ENCODE measurements at places on chromosomes 11 and 22.

- DNase-seq: no peak
These were observed 3.1 kb downstream of the PITPNB start for GRCh38 chr22:27915986-27916385.

DNA sequence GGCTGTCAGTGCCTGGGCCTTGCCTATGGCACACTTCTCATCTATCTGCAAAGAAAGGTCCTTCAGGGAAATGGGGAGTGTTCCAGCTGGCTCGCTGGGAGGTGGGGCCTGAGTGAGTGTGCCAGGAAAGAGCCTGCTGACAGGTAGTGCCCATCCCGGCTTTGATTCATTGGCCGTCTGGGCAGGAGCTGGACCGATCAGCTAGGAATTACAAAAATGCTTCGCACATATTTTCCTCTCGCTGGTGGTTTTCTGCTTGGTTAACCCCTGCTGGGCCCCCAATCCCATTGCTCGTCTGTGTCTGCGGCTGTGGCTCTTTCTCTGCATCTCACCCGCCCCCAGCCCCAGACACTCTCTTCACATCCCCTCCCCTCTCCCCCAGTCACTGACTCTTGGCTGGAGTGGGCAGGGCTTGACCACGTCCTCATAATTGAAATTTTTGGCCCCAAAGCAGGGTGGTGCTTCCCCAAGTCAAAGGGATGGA lies 10.8 kb downstream of the LIF start:
- DNase-seq: peak; percentile 97

GRCh38 chr22:26970809-26971394 lies 313.5 kb downstream of the MIAT start:
- no peak for DNase-seq

DNA sequence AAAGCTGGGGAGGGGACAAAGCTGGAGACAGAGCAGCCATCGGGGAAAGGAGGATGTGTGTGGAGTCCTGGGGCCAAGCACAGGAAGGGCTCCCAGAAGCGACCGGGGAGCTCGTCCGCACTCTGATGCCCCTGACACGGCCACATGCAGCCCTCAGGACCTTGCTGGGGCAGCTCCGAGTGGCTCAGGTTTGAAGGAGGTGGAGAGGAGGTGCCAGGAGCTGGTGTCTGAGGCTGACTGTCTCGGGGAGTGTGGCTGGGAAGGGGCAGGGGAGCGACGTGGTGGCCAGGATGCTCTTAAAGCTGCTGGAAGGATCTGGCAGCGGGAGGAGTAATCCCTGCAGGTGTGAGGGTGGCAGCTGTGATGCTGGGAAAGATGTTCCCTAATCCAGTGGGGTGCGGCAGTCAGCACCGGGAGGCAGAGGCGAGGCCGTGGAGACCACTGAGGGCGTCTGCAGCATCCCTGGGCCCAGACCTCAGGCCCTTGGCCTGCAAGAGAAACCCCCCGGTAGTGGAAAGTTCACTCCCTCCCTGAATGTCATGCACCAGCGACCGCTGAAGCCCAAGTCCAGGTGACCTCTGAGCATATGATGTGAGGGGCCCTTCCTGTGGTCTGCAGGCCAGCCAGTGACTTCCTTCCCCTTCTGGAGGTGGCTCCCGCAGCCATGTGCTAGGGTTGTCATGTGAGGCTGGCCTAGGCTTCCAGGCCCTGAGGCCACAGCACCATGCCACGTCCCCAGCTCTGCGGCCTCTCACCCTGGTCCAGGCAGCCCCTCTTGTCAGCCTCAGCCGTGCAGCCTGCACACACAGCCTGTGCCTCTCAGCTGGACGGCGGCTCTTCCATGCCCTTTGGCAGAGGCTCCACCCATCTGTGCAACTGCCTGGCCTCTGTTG lies 17.2 kb upstream of the CTSD start:
- no peak for DNase-seq

GRCh38 chr11:19511413-19512183 lies 201.0 kb upstream of the NAV2 start:
- DNase-seq: no peak

GRCh38 chr22:39777716-39778454 lies 115.7 kb downstream of the ENTHD1 start:
- DNase-seq: no peak

GRCh38 chr11:123188508-123189165 lies 6.4 kb downstream of the CLMP start:
- peak; percentile 46 for DNase-seq

GRCh38 chr11:127651888-127652221 lies 651.3 kb upstream of the KIRREL3 start:
- DNase-seq: peak; percentile 6

DNA sequence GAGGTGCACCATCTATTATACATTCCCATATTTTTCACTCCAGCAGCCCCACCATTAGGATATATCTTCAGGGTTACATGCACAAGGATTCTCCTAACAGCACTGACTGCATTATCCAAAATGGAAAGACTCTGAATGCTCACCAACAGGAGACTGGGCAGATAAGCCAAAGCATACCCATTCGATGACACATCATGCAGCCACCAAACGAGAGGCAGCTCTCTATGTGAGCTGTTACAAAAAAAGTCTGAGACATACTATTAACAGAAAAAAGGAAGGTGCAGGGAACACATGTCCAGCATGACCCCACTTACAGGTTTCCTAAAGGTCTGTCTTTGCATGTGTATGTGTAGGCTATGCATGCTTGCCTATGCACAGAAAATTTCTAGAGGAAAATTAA lies 12.4 kb upstream of the SERPIND1 start:
- DNase-seq: no peak

DNA sequence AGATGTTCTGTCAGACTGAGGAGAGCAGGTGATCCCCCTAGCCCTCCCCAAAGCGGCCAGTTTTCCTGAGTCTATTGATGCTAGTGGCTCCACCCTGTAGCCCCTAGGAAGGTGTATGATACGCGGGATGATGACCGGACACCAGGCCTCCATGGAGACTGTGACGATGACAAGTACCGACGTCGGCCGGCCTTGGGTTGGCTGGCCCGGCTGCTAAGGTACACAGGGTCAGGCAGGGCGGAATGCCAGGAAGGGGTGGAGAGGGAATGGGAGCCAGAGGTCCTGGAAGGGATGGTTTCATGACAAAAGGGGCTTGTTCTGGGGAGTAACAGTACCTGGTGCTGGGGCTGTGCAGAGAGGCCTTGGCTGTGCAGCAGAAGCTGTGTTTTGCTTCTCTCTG lies 3.2 kb downstream of the ZFPL1 start:
- DNase-seq: no peak

DNA sequence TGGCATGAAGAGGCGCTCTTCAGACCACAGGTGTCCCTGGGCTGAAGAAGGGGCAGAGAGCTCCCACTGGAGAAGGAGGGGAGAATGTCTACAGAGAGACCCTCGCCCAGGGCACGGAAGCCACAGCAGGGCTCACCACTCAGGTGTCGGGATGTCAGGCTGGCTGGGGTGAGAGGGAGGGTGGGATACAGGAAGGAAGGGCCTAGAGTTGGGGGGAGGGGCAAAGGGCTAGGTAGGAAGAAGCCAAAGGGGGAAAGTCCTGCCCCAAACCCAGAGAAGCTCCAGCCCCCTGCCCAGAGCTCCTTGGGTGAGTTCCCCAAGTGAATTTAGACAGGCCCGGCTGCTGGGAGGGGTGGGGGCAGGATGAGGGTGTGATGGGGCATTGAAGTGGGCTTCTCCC lies 232.0 kb downstream of the CEP164 start:
- no peak for DNase-seq

GRCh38 chr22:30038219-30038618 lies 42.0 kb upstream of the HORMAD2 start:
- DNase-seq: peak; percentile 30

DNA sequence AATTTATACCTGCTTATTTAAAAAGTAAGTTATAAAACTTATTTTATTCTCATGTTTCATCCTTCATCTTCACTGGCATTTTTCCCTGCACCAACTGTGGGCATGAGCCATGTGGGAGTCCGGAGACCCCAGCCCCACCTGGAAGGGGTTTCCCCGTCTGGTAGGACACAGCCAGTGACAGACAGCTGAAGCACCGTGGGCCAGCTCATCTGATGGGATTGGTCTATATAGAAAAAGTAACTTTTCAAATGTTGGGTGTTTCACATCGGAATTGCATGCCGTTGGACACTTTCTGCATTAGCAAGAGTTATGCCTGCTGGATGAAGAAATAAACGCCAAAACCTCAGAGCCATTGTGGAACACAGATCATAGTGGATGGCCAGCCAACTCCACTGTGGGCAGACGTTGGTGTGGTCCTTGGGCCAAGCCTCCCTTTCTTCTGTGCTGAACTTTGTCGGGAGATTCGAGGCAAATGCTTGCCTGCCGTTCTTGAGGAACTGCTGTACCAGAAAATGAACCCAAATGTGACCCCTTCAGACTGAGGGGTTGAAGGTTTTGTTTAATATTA lies 1329.3 kb downstream of the TBC1D22A start:
- DNase-seq: no peak

GRCh38 chr11:12206529-12206928 lies 96.1 kb downstream of the MICAL2 start:
- no peak for DNase-seq

DNA sequence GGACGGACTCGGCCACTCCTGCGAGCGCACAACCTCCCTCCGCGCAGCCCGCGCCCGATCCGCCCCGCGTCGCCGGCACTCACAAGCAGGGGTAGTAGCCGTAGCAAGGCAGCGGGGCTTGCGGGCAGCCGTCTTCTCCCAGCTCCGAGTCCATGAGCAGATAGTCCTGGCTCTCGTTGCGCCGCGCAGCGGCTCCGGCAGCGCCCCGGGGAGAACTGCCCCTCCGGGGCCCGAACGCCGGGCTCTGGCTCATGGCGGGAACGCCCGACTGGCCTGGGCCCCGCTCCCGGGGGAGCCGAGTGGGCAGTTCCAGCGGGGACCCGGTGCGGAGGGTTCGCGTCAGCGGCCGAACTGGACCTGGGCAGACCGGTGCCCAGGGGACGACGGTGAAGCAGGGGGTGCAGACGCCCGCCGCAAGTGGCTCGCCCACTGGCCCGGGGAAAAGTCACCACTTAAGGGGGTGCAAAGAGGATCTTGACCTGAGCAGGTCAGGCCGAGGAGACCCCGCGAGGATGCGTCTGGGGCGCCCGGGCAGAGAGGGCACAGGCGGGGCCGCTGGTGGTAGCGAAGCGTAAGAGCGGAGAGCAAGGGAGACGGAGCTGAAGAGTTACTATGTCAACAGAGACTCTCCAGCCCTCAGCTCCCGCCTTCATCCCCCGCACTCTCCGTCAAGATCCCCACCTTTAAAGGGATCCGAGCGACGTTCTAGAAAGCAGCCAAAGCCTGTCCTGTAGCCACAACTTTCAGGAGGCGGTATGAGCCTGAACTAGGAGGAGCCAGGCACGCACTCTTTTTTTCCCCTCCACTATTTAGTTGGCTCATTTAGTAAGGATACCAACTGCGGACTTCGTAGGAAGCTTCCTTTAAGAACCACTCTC lies at the start of gene TRPC6:
TRPC6 (minus strand) TSS at position 757 of the 878 bp plus-strand sequence; CDS start at position 253, 504 bp downstream.
- DNase-seq: no peak

DNA sequence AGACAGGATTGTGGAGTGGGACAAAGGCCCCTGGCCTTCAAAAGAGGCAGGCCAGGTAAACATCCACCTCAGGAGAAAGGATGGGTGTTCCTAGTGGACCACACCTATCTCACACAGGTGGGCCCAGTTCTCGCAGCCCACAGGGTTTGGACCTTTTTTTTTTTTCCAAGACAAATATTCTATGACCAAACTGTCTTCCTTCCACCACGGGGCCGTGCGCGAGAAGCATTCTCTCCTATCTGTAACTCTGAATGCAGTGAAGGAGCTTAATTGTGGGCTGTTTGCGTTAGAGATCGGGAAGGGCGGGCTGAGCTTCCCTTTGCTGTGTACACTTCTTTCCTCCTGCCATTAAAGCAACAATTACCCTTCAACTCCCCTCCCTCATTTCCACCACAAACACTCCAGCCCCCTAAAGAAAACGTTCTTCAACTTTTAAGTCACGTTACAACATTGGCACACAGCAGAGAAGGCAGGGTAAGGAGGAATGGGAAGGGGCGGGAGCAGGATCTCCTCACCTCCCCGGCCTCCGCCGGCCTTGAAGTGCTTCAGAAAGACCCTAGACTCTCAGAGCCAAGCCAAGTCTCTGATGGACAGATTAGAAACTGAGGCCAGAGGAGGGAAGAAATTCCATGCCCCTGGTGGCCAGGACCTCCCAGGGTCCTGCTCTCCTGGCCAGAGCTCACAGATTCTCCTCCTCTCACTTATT lies 238.4 kb downstream of the BUD13 start:
- DNase-seq: no peak

- DNase-seq: peak; percentile 44
These were observed 18.1 kb upstream of the MYH9 start for GRCh38 chr22:36405671-36406538.

GRCh38 chr22:23632178-23632577 lies at the start of gene DRICH1:
Gene DRICH1 (minus strand): TSS chr22:23632321. CDS start chr22:23632023, 298 bp downstream.
- DNase-seq: no peak

DNA sequence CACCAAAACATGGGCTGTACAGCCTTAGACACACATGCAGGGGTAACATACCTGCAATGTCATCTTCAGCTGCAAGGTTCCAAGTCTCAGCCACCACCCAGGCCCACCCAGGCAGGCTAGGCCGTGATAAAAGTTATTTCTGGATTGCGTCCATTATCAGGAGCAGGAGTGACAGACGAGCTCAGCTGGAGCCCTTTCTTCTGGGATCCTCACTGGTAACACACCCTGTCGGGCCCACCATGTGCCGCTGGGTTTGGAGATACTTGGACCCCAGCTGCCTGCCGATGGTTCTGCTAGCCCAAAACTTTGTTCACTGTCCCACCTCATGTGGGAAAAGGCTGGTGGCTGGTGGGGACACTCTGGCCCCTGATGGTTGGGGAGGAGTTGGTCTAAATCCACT lies 24.8 kb downstream of the TMPRSS5 start:
- no peak for DNase-seq

- DNase-seq: no peak
These were observed 1364.0 kb downstream of the LRRC4C start for GRCh38 chr11:40095446-40095845.

DNA sequence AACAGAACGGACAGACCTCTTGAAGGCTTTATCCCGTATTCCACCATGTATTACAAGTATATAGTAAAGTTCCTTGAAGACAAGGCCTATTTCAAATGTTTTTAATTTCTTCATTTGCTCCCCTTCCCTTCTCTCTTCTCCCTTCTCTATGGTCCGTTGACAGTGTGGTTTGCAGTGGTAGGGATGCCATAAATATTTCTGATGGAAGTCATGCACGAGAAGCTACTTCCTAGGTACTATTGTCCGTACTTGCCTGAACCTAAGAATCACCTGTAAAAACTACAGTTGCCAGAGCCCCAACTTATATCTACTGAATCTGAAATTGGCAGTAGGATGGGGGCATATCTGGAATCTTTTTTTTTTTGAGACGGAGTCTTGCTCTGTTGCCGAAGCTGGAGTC lies 2.8 kb downstream of the PISD start:
- peak; percentile 73 for DNase-seq

DNA sequence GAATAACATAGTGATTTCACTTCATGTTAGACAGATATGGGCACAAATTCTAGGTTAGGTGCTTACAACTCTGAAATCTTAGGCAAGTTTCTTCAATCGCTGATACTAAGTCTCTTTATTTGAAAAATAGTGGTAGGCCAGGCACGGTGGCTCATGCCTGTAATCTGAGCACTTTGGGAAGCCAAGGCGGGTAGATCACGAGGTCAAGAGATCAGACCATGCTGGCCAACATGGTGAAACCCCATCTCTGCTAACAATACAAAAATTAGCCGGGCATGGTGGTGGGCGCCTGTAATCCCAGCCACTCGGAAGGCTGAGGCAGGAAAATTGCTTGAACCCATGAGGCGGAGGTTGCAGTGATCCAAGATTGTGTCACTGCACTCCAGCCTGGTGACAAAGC lies 729.4 kb downstream of the METTL15 start:
- DNase-seq: no peak

GRCh38 chr22:38074181-38075104 lies 9.5 kb downstream of the SLC16A8 start:
- DNase-seq: no peak

- DNase-seq: no peak
These were observed 339.1 kb upstream of the B3GAT1 start for GRCh38 chr11:134751031-134751585.

Data from ACHN (cell line).